ENCODE measurements at places on chromosomes 12 and 14.
A peak's percentile ranks its signal among the peaks of the same experiment; 100 is the strongest.

DNA sequence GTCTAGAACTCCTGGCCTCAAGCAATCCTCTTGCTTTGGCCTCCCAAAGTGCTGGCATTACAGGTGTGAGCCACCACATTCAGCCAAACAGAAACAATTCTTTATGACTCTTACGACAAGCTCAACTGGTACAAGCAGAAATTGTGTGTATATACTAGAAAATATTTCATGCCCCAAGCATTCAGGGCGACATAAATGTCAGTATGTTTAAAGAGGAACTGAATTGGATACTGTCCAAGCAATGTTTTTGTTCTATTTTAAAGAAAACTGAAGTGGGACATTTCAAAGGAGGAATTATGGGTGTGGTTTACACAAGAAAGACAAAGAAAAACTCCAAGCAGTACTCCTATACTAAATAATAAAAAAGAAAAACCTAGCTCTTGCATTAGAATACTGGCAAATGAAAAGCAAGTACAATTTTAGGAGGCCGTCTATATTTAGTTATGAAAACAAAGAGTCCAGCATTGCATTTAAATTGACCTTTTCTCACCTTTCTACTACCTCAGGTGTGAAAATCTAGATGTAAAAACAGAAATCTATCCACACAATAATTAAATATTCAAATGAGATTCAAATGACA, 48.9 kb downstream of the PPP1R12A start:
- DNase-seq: peak; percentile 36

GRCh38 chr12:110141389-110141788, 17.2 kb downstream of the IFT81 start:
- DNase-seq: peak; percentile 91

DNA sequence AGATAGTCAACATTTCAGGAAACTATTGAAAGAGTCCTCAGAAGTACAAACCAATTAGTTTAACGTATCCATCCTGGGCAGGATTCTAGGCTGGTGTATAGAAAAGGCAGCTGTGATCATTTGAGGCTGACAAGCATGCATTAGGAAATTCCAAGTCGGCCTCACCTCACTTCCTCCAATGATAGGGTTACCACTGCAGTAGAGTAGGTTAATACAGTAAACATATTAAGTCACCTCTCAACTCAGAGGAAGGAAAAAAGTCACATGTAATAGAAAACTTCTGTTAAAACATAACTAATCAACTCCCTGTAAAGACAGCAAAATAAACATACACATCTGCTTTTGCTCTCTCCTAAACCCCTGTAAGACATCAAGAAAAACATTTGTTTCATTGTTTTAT, 33.5 kb downstream of the MED13L start:
- DNase-seq: peak; percentile 65

GRCh38 chr12:39595928-39596327, 23.7 kb downstream of the ABCD2 start:
- peak; percentile 44 for DNase-seq

DNA sequence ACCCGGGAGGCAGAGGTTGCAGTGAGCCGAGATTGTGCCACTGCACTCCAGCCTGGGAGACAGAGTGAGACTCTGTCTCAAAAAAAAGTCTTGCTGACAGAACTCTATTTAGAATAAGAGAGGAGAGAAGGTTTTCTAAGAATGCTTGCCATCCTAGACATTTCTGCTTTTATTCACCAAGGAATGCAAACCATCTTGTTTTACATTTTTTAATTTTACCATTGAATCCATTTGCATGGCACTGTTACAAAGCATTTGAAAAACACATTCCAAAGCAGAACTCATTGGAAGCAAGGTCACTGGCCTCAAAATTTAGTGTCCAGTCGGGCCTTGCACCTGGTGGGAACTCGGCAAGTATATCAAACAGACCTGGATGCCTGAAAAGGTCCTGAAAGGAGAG, 44.2 kb upstream of the RASSF3 start:
- peak; percentile 45 for DNase-seq

GRCh38 chr14:94480809-94481208, 4.8 kb upstream of the SERPINA9 start:
- DNase-seq: no peak
